ENCODE measurements at places on chromosomes 2 and 18.

DNA sequence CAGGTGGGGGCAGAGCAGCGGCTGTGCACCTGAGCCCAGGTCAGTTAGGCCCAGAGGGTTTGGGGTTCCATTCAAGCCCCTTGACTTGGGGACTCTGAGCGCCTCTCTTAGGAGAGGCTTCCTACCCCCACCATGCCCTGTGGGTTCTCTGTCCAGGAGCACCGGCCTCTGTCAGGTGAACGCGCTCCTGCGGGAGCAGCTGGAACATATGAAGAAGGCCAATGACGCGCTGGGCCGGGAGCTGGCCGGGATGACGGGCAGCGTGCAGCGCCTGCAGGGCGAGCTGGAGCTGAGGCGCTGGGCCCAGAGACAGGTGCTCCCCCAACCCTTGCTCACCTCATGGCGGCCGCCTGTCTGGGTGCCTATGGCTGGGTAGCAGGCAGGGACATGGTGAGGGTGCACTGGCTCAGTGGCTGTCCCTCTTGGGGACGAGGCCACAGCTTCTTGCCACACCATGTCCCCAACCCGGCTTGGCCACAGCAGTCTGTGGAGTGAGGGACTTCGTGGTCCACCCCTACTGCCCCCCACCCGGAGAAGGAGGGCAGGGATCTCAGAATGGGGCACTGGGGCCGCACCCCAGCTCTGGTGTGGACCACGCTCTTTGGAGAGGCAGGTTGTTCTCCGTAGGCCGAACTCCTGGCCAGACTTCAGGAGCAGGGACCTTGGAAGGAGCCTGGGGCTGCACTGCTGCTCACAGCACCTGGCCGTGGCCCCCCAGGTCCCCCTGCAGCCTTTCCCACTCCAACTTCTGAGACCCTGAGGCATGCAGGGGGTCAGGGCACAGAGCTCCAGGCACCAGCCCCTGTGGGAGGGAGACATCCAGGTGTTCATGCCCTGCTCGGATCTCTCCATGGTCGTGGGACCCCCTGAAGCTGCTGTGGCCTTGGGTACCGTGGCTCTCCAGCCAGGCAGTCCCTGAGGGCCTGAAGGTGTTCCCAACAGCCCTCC is 19.7 kb downstream of the CROCC2 start:
- DNase-seq, result no peak

GRCh38 chr2:9199716-9200632 is 6.6 kb upstream of the ASAP2 start:
- no peak for DNase-seq

GRCh38 chr18:68642003-68642402 is 72.9 kb downstream of the TMX3 start:
- DNase-seq, result no peak

GRCh38 chr2:33131111-33131510 is 184.4 kb downstream of the LTBP1 start:
- no peak for DNase-seq

DNA sequence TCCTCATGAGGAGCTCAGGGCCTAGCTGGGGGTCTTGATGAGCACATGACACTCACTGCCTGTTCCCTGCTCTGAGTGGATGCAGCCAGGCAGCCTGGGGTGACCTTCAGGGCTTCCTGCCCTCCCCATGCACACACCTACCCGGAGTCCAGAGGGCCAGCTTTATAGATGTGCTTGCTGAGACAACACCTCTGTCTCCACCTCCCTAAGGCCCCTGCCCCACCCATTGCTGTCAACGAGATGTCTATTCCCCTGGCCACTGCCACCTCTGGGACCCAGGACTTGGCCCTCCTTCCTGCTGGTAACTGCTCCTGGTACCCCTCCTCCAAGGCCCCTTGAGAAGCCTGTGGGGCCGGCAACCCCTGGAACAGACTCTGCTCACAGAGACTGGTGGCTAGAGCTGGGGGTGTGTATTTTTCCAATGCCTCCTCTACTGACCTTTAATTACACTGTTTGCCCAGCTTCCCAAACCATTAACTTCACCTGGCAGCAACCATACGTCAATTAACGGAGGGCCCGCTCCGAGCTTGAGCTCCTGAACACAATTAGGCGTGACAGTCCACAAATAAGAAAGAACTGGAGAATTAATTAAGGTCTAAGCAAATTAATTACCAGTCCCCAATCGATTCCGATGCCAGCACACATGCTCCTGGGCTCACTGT is 66.3 kb downstream of the EMX1 start:
- no peak for DNase-seq

- DNase-seq, result peak; percentile 48
These were observed 935 bp upstream of the RAMP1 start for GRCh38 chr2:237858294-237859081.

DNA sequence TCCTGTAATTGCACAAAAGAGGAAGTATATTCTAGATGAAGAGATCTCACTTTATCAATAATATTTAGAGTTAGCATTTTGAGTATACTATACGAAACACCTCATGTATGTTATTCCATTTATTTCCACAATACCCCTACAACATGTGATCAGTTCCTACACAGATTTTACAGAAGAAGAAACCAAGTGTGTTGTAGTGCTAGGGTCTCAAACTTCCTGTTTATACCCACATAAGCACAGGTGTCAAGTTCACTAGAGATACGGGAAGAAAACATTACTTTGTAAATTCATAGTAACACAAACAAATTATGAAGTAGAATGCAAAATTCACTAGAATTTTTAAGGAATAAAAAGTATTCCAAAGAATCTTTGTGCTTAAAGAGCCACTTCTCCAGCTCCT is 46.4 kb downstream of the KCTD18 start:
- DNase-seq, result no peak

- no peak for DNase-seq
These were observed 154.9 kb upstream of the SMIM21 start for GRCh38 chr18:75582406-75582821.

GRCh38 chr2:220101980-220102379 is 474.6 kb downstream of the SLC4A3 start:
- no peak for DNase-seq

- DNase-seq, result no peak
These were observed 85.1 kb downstream of the TMEM131 start for GRCh38 chr2:97910403-97911205.

- DNase-seq, result peak; percentile 38
These were observed 59.7 kb downstream of the PTH2R start for GRCh38 chr2:208466151-208466919.

GRCh38 chr2:127653421-127654083 is 7.6 kb downstream of the GPR17 start:
- no peak for DNase-seq

DNA sequence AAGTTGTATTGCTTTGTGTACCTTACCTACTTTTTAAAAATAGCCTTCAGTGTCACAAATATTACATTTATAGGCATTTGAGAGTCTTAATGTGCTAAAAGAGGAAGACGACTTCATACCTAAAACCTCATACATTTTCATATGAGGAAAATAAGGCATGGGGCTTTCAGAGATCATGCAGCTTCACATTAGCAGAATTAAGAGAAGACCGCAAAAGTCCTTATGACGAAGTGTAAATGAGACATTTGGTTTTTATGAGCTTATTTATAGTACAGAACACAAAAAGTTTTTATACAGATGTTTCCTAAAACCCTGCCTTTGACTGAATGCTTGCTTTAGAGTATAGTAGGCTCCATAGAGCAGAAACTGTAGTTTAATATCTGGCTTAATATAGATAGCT is 10.1 kb upstream of the CCDC138 start:
- DNase-seq, result no peak

All from AML-193 (cell line).